NCI-H2171 treated with DMSO at 0.1 percent for 48 hours (cell line): ENCODE measurements at places on chromosomes 3 and 15.

GRCh38 chr15:83092309-83092976 lies 15.0 kb upstream of the TM6SF1 start:
- DNase-seq: no peak

DNA sequence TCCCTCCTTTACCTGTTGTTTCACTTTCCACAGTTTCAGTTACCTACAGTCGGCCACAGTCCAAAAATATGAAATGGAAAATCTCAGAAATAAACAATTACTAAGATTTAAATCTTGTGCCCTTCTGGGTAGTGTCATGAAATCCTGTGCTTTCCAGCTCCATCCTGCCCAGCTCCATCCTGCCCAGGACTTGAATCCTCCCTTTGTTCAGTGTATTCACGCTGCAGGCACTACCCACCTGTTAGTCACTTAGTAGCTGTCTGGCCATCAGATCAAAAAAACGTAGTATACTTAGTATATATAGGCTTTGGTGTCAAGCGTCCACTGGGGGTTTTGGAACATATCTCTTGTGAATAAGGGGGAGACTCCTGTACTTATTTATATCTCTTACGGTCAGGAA lies 329.0 kb upstream of the SEMA6D start:
- DNase-seq: no peak

GRCh38 chr15:43052860-43053259 lies 53.0 kb downstream of the UBR1 start:
- DNase-seq: no peak

DNA sequence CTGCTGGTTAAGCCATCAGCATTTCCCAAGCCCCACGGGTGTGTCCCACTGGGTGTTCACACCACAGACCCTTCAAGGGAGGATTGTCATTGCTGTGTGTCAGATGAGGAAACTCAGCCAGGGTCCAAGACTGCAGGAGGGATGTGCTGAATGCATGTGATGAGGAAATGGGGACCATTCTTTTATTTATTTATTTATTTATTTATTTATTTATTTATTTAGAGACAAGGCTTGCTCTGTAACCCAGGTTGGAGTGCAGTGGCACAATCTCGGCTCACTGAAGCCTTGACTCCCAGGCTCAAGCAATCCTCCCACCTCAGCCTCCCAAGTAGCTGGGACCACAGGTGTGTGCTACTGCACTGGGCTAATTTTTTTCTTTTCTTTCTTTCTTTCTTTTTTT lies 20.8 kb downstream of the PIF1 start:
- DNase-seq: no peak

DNA sequence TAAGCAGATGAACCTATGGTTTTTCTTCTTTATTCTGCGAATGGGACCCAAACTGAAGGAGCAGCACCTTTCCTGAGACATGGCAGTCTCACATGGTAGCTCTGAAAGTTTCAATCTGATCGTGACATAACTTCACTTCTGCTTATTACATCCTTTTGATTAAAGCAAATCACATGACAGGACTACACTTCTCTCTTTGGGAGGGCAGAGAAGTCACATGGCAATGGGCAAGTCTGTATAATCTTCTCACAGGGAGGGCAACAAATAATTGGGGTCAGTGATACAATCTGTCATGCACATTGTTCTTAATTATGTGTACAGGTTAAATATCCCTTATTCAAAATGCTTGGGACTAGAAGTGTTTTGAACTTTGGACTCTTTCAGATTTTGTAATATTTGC lies 21.6 kb downstream of the NCBP2 start:
- DNase-seq: no peak

DNA sequence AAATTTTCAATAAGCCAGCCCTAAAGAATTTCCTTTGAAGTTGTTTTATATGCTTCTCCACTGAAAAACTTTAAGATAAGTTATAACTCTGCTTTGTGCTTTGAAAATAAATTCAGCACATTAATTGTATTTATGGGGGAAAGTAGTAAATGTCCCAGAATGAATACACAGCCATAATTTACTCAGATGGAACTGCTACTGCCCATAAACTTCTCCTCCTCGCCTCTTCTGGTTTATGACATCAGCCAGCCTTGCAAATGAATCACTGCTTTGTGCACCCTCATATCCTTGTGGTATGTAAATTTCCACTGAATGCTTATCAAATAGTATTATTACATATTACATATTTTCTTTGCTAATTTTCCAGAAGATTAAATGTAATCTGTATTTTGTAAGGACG lies 302.0 kb downstream of the DIPK2A start:
- DNase-seq: no peak

DNA sequence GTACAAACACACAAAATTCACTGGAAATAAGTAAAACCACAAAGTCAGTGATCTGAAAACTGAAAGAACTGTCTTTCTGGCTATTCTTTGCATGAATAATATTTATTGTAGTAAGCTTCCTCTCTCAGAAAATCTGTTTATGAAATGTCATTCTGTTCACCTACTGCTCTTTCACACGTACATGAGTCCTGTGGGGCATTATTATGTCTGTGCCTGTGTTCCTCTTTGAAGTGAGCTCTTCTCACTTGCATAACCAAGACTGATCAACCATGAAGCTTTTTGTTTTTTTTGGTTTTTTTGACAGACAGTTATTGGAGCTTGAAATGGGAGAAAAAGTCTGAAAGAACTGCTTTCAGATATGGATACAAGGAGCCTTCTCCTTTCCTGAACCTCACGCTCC lies 195.8 kb downstream of the PLCH1 start:
- DNase-seq: no peak

- DNase-seq: no peak
These were observed 4.9 kb downstream of the TM2D3 start for GRCh38 chr15:101647251-101647650.

DNA sequence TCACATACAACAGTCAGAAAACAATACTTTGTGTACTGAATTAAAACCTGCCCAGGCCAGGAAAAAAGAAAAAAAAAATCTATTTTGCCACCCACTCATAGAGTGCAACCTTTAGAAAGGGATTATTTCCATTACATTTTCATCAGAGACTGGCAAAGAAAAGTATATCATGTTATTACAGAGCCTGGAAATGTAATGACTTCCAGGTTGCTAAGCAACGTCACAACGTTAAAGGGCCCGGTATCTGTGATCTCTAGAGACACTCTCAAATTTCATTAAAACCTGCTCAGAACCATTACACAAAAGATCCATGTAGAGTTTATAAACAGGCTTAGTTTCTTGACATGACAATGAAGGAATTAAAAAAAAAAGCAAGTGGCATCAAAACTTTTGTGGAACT lies 170.5 kb downstream of the CTNNB1 start:
- peak; percentile 82 for DNase-seq
